Smooth muscle cell of bladder (primary cell): ENCODE measurements at places on chromosomes 2 and 18. TPM values are rescaled to one million over a fixed set of nuclear protein-coding genes. Genes with fewer than 3 reads are reported as not detected.

The KCNK3 gene
- 0.18 and 0.28 TPM in 2 replicates for total RNA-seq

The SRD5A2 gene
- total RNA-seq = not detected in 2 replicates

The CTDP1 gene
- total RNA-seq = 24.2 and 30.2 TPM in 2 replicates

The CFC1 gene
- not detected in 2 replicates for total RNA-seq

The TGFA gene
- total RNA-seq = under 0.01 and 0.28 TPM in 2 replicates

The GMPPA gene
- 51.2 and 63.9 TPM in 2 replicates for total RNA-seq

The EPHA4 gene
- 26.7 and 39.5 TPM in 2 replicates for total RNA-seq

The KLHL30 gene
- 0.46 and 0.57 TPM in 2 replicates for total RNA-seq

The ATF2 gene
- total RNA-seq = 35.8 and 39.8 TPM in 2 replicates

The RALB gene
- total RNA-seq = 41.7 and 50.3 TPM in 2 replicates

The CIB4 gene
- total RNA-seq = not detected in 2 replicates

The NCKAP1 gene
- total RNA-seq = 93.6 and 129 TPM in 2 replicates

The OSR1 gene
- 12.1 and 36.5 TPM in 2 replicates for total RNA-seq
